ENCODE measurements at places on chromosomes 13 and 19. TPM values are rescaled to one million over a fixed set of nuclear protein-coding genes. Genes with fewer than 3 reads are reported as not detected.

The ICAM4 gene
- total RNA-seq: 0.15 TPM

The PLA2G4C gene
- 5.4 TPM for total RNA-seq

The ZNF91 gene
- total RNA-seq: 23.6 TPM

The ZNF132 gene
- total RNA-seq: 4.3 TPM

The C1QTNF9 gene
- not detected for total RNA-seq

Measured in HFFc6 (cell line).